ENCODE measurements at places on chromosomes 1 and 21.

DNA sequence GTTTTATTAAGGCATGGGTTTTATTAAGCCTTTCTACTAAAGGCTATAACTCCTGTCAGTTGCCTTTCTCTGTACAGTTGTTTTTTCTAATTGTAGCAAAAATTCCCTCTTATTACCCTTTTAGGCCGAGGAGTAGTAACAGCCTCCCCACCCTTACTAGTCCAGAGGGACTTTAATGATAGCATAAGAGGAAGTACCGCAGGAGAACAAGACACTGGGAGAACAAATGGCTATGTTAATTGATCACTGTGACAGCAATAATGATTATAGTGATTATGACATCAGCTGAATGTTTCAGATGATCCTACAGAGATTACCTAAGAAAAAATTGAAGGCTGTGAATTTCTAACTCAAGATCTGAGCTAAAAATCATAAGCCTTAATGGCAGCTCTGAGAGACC is 383.0 kb upstream of the PTBP2 start:
- no peak for DNase-seq

- no peak for DNase-seq
Observed at GRCh38 chr1:241944300-241944699, 13.3 kb upstream of the BECN2 start.

- DNase-seq = no peak
Observed at GRCh38 chr1:242842094-242842493, 317.6 kb upstream of the PLD5 start.

DNA sequence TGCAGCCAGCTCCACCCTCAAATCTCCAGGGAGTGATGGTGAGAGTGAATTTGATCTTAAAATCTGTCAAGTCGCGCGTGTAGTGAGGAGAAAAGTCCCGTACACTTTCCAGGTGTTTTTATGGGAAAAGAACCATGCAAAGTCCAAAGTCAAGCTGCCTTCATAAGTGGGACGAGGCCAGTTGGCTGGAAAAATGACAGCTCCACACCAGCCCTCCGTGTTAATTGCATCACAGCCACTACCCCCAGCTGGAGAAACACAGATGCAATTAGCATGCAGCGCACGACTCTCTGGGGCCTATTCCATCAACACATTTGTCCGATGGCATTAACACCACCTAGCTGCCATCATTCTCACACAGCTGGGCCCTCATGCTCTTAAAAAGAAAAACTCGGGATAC is 68.4 kb downstream of the KLHDC7A start:
- no peak for DNase-seq

GRCh38 chr21:17082843-17083483 is 429.9 kb upstream of the CXADR start:
- no peak for DNase-seq

DNA sequence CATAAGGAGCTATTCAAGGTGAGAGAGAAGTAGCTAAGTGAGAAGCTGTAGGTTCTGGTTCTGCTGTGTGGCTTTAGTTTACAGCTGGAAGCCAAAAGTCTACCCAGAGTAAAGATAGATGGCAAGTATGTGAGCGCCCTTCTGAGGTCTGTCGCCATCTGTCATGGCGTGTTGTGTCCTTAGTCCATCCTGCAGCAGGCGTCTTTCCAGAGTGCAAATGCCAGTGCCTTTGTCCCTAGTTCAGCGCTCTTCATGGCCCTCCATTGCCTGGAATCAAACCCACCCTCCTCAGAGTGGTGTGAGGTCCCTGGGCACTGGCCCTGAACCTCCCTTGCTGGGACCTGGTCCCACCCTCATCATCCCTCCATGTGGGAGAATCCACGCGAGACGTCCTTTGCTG is 96.6 kb downstream of the ADARB1 start:
- no peak for DNase-seq
